ENCODE measurements at places on chromosomes 12 and 14.

DNA sequence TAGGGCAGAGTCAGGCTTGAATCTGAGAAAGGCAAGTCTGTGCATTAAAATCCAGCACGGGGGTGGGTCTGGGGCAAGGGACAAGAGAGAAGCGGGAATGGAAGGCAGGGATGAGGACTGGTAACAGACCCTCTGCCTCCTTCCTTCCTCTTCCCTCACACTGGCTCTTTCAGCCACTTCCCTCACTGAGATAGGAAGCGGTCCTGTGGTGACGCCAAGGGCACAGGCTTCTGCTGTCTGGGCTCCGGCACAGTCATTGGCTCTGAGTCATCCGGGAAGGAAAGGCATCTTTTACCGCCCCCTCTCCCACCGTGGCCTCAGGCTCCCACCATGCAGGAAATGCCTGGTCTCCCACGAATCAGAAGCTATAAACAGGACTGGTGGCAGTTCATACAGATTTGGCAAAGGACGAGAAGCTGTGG, 70.2 kb downstream of the ETV6 start:
- peak; percentile 98 for DNase-seq

DNA sequence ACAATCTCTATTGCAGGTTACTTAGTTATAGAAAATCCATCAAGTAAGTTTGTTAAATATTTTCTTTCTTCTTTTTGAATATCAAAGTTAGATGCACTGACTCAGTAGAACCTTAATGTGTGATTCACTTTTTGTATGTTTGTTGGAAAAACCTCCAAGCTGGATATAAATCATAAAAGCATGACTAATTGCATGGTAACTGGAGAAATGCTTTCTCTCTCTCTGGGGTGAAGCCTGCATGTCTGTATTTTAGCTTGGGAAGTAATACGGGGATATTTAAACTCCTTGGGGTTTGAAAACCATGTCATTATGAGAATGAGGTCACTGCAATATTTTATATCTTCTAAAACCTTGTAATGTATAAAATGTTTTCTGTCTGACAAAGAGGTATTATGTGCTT, 58.6 kb upstream of the MYF6 start:
- peak; percentile 8 for DNase-seq

DNA sequence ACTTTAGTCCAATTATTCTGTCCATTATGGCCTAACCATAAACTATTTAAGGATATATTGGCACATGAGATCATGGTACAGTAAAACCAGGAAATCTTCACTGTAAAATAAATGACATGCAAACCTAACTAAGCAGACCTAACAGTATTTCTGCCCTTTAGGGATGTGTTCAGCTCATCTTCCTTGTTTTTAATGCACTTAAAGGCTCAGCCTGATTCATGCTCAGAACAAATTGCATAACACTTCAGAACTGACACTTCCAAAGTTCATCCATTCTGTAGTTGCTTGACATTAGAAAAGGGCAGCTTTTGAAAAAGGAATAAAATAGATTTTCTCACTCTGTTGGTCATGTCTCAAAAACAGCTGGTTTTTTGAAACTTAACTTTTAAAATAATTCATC, 708.5 kb downstream of the C12orf50 start:
- peak; percentile 9 for DNase-seq

- DNase-seq = no peak
Measured at GRCh38 chr14:39267608-39268005, 33.9 kb downstream of the MIA2 start.

- DNase-seq = no peak
Measured at GRCh38 chr14:54594537-54594936, 27.6 kb downstream of the SAMD4A start.

DNA sequence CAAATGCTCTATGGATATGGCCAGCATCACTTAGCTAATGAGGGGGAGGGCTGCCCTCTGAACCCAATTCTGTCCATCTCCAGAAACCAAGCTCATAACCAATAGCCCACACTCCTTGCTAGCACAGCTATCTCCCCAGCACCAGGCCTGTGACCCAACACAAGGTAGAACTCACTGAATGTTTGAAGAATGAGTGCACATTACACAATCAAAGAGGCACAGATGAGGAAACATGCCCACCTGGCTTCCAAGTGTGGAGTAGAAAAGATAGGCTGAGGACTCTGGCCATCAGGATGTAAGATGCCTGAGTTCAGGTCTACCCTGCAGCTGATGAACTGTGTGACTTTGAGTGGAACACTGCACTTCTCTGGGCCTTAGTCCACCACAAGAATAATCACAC, 268.4 kb downstream of the BCL11B start:
- DNase-seq = no peak

GRCh38 chr12:14244876-14245669, 120.4 kb upstream of the ATF7IP start:
- DNase-seq = no peak

- DNase-seq = peak; percentile 53
Measured at GRCh38 chr12:112839386-112839972, 47.9 kb downstream of the RPH3A start.

DNA sequence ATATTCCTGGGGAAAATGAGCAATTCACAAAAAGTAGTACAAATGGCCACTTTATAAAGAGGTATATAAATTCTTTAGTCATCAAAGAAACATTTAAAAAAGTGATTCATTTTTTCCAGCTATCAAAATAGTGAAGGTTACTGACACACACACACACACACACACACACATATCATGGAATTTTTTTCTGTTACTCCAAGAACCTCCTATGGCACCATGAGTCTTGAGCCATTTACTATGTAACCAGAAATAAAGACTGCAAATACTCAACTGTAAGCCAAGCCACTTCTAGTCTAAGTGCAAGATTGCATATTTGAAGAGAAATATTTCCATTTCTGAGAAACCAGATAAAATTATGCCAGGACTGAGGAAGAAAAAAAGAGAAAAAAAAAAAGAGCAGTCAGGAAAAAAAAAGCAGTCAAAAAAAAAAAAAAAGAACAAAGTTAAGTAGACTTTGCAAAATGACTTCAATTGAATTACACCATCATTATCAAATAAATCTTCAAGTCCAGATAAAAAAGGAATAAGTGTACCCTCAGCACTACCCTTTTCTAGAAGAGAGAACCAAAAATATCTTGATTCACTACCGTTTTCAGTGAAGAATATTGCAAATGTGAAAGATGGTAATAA, 275.7 kb downstream of the DAD1 start:
- no peak for DNase-seq

- no peak for DNase-seq
Measured at GRCh38 chr14:62759796-62760195, 285.5 kb downstream of the KCNH5 start.

DNA sequence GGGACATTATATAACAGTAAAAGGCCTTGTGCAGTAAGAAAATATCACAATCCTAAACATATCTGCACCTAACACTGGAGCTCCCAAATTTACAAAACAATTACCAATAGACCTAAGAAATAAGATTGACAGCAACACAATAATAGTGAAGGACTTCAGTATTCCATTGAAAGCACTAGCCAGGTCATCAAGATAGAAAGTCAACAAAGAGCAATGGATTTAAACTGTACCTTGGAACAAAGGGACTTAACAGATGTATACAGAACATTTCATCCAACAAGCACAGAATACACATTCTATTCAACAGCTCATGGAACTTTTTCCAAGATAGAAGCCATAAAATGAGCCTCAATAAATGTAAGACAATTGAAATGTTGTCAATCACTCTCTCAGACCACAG, 209.5 kb upstream of the ARHGAP5 start:
- DNase-seq = no peak

- DNase-seq = peak; percentile 65
Measured at GRCh38 chr12:120720234-120720986, 5.2 kb upstream of the ACADS start.

- no peak for DNase-seq
Measured at GRCh38 chr14:72243309-72244293, 311.4 kb downstream of the RGS6 start.

GRCh38 chr12:104177663-104178501, 37.7 kb upstream of the TXNRD1 start:
- peak; percentile 95 for DNase-seq

DNA sequence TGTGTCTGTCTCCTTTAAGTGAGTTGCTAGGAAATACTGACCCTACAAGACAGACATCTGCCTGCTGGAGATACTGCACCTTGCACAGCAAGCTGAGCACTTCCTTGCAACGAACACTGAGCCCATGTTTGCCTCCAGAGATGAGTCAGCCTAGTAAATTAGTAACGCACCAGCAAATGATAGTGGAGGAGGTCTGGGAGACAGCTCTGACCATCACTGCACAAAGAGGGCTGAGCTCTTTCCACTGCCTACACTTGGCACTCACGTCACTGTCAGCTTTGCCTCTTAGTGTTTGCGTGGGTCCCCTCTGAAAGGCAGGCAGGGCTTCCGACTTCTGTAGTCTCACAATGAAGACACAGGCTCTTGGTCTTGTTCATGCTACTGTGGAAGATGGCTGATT, 109.0 kb downstream of the APAF1 start:
- DNase-seq = peak; percentile 6

DNA sequence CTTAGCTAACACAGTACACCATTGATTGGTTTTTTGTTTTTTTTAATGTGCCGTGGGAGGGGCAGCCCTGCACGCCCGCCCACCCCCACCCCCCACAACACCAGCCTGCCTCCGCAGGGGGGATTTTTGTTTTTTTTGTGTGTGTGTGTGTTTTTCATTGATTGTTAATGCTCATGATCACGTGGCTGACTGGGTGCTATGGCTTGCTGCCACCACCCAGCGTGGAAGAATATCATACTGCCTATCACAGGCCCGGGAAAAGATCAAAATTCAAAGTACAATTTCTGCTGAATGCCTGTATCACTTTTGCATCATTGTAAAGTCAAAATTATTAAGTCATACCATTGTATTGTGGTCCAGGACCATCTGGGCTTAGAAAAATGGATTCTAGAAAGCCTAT, 8.3 kb downstream of the RESF1 start:
- DNase-seq = no peak

- no peak for DNase-seq
Measured at GRCh38 chr12:590206-590750, 73.0 kb downstream of the NINJ2 start.

- DNase-seq = peak; percentile 72
Measured at GRCh38 chr12:121095544-121096198, 37.0 kb upstream of the P2RX7 start.

DNA sequence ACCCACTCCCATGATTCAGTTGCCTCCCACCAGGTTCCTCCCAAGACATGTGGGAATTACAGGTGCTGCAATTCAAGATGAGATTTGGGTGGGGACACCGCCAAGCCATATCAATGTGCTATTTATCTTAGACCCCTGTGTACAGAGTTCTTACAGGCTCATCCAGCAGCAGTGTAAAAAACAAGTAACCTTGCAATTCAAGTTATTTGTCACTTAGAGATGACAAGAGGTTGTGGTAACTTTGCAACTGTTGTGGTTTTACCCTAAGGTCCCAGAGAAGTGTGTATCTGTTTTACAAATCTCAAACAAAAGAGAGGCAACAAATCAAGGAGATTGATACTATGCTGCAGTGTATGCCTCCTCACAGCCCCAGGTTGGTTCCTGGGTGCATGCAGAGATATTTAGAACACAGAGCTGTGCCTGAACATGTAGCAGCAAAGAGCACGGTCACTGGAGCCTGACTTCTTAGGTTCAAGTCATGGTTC, 11.5 kb upstream of the HELB start:
- no peak for DNase-seq

DNA sequence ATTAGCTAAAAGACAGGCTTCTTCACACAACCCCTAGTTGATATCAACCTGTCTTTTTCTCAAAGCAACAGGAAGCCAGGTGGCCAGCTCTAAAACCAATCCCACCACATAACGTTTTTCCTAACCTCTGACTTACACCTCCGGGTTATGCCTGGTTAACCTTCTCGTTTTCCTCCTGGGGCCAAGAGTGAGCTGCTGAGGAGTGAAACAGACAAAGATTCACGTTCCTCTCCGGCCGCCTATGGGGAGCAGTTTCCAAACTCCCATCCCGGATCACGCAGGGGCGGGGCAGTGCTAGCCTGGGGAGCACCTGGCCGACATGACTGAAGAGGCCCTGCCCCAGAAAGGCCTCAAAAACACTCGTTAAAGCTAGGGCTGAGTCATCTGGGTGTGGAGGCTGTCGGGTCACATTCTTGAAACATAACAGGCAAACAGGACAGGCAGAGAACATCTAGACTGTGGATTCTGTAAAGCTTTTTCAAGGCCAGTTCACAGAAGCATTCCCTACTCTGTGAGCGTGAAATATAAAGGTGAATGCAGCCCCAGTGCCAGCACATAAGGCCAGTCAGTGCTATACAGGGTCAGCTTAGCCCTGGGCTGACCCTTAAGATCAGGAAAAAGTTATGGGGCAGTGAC, 25.9 kb upstream of the LGALS3 start:
- DNase-seq = peak; percentile 91

DNA sequence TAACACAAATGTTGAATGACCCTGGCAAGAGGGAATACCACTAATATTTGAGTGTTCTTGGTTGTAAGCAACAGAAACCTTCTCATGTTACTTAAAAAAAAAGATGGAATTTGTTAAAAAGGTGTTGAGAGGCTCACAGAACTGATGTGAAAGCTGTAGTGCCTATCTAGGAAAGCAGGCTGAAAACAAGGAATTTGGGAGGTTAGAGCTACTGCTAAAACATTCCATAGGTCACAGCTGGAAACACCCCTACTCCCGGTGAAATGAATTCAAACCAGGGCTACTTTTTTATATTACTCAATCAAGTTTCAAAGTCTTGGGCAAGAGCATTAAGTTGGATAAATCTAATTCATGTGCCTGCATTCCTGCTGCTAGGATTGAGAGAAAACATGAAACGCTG, 104.1 kb downstream of the SLC35F4 start:
- no peak for DNase-seq

Measured in mesenchymal stem cell (in vitro differentiated cells and primary cell).